ENCODE measurements at places on chromosomes 2 and 18.

GRCh38 chr2:215427585-215427984 lies 8.3 kb downstream of the FN1 start:
- no peaks in the 10 kb centered on the region for H3K36me3 ChIP-seq
- H3K4me1 ChIP-seq = no peaks in the 10 kb centered on the region
- H3K27ac ChIP-seq = no peak overlapping the region
- H3K4me3 ChIP-seq = no peak overlapping the region
- no peaks in the 10 kb centered on the region for H3K27me3 ChIP-seq

DNA sequence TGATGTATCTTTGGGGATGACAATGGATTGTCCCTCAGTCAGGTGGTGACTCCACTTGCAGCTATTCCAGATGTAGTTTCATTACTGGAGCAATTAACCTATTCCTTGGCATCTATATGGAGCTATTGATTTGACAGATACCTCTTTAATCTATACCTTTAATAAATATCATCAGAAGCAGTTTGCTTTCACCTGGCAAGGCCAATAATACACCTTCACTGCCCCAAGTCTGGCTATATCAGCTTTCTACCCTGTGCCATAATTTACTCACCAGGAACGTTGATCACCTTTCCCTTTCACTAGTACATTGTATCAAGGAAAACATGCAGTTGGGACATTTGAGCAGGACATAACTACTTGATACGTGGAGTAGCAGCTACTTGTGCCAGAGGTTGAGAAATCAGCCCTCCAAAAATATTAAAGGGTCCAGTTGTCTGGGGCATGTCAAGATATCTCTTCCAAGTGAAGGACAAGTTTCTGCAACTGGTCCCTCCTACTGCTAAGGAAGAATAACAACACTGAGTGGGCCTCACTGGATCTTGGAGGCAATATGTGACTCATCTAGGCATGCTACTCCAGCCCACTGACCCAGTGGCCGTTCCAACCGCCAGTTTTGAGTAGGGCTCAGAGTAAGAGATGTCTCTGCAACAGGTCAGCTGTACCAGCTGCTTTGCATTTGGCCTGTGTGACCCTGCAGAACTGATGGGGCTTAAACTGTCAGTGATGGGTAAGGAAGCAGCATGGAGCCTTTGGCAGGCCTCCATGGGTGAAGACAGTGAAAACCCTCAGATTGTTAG lies 67.0 kb downstream of the PSMG2 start:
- H3K27ac ChIP-seq = no peak overlapping the region
- no peak overlapping the region for H3K4me3 ChIP-seq
- no peaks in the 10 kb centered on the region for H3K36me3 ChIP-seq
- no peaks in the 10 kb centered on the region for H3K4me1 ChIP-seq
- H3K27me3 ChIP-seq = no peaks in the 10 kb centered on the region
- DNase-seq = no peak

- H3K36me3 ChIP-seq = no peaks in the 10 kb centered on the region
- H3K27me3 ChIP-seq = peaks cover 22% of the 10 kb centered on the region
- DNase-seq = no peak
Observed at GRCh38 chr2:657766-658165, 19.4 kb downstream of the TMEM18 start.

- no peak overlapping the region for H3K4me3 ChIP-seq
- H3K36me3 ChIP-seq = no peaks in the 10 kb centered on the region
- H3K27ac ChIP-seq = peak overlapping the region; percentile 75
- no peaks in the 10 kb centered on the region for H3K27me3 ChIP-seq
- DNase-seq = peak; percentile 14
Observed at GRCh38 chr2:124805060-124805459, 780.0 kb downstream of the CNTNAP5 start.

Measured in transverse colon (tissue), 4 donors.